ENCODE measurements at places on chromosomes 5 and 9. TPM values are rescaled to one million over a fixed set of nuclear protein-coding genes. Genes with fewer than 3 reads are reported as not detected.
A peak's percentile ranks its signal among the peaks of the same experiment; 100 is the strongest.

DNA sequence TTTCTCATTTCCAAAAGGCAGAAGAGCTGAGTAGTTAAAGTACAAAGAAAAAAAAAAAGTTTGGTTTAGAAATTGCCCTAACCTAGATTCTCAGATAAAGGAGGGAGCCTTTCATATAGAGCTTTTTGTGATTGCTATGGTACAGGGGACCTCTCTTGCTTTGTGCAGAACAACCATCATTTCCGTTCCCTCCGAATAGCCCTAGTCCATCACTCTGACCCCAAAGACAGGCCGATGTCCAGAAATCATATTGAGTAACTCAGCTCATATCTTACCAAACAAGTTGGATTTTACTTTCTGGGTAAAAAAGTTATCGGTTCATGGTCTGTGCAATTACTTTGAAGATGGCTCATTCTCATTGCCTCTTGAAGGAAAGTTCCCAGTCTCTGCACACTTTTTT is 36.7 kb upstream of the COL15A1 start:
- H3K36me3 ChIP-seq, result no peaks in the 10 kb centered on the region
- no peak overlapping the region for H3K4me3 ChIP-seq
- peaks cover 11% of the 10 kb centered on the region for H3K4me1 ChIP-seq
- peaks cover 21% of the 10 kb centered on the region for H3K27me3 ChIP-seq
- H3K27ac ChIP-seq, result no peak overlapping the region
- DNase-seq, result no peak

- H3K36me3 ChIP-seq, result no peaks in the 10 kb centered on the region
- H3K27me3 ChIP-seq, result no peaks in the 10 kb centered on the region
- no peak overlapping the region for H3K4me3 ChIP-seq
- no peak overlapping the region for H3K27ac ChIP-seq
- DNase-seq, result no peak
- H3K4me1 ChIP-seq, result no peaks in the 10 kb centered on the region
Observed at GRCh38 chr5:44051591-44051990, 337.6 kb downstream of the FGF10 start.

DNA sequence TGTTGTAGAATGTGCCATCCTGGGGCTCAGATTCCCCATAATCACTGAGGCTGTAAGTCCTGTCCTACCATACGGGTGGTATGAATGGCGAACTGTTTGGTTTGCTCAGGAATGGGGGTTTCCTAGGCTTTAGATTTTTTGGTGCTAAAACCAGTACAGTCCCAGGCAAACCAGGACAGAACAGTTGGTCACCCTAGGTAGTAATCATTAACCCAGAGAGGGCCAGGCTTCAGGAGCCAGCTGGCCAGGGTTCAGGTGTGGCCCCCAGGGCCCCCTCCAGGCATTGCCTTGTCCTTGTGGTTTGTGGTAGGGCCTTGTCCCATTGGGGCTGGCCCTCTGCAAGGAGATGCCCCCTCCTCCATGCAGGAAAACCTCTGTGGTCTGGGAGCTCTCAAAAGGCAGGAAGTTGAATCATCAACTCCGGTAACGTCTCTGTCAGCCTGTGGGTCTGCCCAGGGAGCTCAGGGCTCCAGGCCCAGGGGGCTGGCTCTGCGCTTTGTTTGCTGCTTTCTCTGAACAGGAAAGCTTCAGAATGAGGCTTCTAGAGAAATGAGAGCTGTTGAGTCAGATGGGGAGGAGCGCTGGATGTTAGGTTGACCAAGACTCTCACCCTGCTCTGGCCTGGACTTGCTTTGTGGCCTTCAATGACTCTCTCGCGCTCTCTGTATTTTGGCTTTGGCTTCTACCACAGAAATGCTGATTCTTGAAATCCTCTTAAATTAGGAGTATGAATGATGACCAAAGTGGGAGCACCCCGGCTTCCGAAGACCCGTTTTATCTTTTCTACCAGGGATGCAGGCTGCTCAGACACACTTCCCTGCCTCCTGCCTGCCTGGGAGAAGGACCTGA is 22.2 kb upstream of the JADE2 start:
- H3K4me3 ChIP-seq, result peak overlapping the region; percentile 10
- H3K4me1 ChIP-seq, result peaks cover 45% of the 10 kb centered on the region
- peak overlapping the region; percentile 90 for H3K27ac ChIP-seq

Gene FBXL7
- not detected for total RNA-seq

Gene ENTPD2
- 13.4 TPM for total RNA-seq

Gene ZDHHC11
- total RNA-seq, result 7.0 TPM

Gene SIT1
- total RNA-seq, result not detected
